ENCODE measurements at places on chromosomes 1 and 21. TPM values are rescaled to one million over a fixed set of nuclear protein-coding genes. Genes with fewer than 3 reads are reported as not detected.

ADSS2 gene
- total RNA-seq = 71.4 TPM

ITLN1 gene
- not detected for total RNA-seq

STUM gene
- 0.03 TPM for total RNA-seq

GBP5 gene
- 10.4 TPM for total RNA-seq

PKLR gene
- total RNA-seq = not detected

FMOD gene
- 0.66 TPM for total RNA-seq

- H3K4me1 ChIP-seq = peaks cover 11% of the 10 kb centered on the region
- no peak overlapping the region for H3K27ac ChIP-seq
- no peak overlapping the region for H3K4me3 ChIP-seq
- DNase-seq = no peak
- peaks cover 41% of the 10 kb centered on the region for H3K36me3 ChIP-seq
- H3K27me3 ChIP-seq = no peaks in the 10 kb centered on the region
These were observed 5.2 kb downstream of the SRM start for GRCh38 chr1:11054666-11055065.

DNA sequence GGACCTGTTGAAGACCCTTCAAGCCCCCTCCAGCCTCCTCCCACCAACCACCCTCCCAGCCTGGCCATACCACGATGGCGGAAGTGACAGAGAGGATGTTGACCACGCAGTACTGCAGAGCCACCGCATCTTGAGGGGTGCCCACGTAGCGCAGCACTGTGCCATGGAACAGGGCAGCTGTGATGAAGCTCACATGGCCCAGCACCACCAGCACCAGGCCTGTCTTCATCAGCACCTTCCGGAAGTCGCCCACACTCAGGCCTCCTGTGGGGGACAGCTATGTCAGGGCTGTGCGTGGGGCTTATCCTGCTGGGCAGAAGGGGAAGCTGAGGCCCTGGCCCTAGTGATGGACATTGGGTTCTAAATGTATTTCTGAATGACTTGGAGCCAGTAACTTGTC is 3.1 kb downstream of the TMEM54 start:
- H3K36me3 ChIP-seq = peaks cover 3% of the 10 kb centered on the region
- peaks cover 16% of the 10 kb centered on the region for H3K4me1 ChIP-seq
- H3K27ac ChIP-seq = no peak overlapping the region
- H3K27me3 ChIP-seq = peaks cover 6% of the 10 kb centered on the region

DNA sequence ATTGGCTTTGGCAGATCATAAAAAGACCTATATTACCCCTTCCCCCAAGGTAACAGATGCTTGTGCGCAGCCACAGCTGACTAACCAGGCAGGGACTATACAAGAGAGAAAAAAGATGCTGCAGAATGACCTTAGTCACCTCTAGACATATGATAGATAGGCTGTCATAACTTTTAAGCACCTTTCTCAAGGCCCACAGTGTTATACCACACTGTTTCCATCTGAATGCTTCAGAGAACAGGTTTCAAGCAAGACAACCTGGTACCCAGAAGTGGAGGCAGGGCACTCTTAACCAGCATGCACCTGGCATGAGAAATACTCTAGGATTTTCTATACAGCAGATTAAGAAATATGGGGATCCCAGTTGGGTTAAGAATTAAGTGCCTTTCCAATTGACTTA is 12.8 kb upstream of the OVAAL start:
- no peaks in the 10 kb centered on the region for H3K4me1 ChIP-seq
- no peak for DNase-seq
- H3K27me3 ChIP-seq = no peaks in the 10 kb centered on the region
- no peaks in the 10 kb centered on the region for H3K36me3 ChIP-seq
- no peak overlapping the region for H3K27ac ChIP-seq

DNA sequence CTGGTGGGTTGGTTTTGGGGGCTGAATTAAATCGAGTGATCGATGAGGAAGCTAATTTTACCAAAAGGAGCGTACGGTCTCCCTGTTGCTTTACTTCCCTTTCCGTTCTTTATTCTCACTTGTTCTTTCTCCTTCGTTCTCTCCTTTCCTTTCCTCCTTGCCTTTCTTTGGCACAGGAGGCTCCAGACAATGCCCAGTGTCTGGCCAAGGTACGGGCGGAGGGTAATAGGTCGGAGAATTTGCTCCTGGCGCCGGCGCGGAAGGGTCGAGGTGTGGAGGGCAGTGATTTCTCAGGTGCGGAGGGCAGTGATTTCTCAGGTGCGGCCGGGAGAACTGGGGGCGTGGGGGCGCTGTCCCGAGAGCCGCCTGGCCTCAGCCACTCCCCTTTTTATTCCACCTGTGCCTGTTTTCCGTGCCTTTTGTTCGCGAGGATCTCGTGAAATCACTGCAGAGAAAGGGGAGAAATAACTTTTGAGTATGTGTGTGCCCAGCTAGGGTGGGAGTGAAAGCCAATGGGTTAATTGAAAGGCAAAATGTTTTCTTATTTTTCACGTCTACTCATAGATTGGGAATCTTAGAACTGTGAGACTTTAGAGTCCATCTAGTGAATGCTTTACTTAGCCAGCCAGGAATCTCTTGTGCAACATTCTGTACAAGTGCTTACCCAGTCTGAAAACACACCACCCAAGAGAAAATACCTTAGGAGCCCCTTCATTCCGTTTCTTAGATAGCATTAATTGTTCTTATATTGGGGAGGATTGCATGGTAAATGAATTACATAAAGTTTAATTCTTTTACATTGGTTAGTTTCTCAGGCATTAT is 1.3 kb downstream of the FNBP1L start:
- H3K27me3 ChIP-seq = peaks cover 5% of the 10 kb centered on the region
- DNase-seq = no peak
- no peak overlapping the region for H3K27ac ChIP-seq
- peaks cover 5% of the 10 kb centered on the region for H3K36me3 ChIP-seq
- H3K4me1 ChIP-seq = peaks cover 8% of the 10 kb centered on the region
- peak overlapping the region; percentile 84 for H3K4me3 ChIP-seq

GRCh38 chr1:94886361-94886760 is 40.5 kb downstream of the CNN3 start:
- H3K36me3 ChIP-seq = peaks cover 5% of the 10 kb centered on the region
- no peak overlapping the region for H3K27ac ChIP-seq
- H3K4me3 ChIP-seq = no peak overlapping the region
- DNase-seq = no peak

- no peaks in the 10 kb centered on the region for H3K27me3 ChIP-seq
- H3K4me3 ChIP-seq = no peak overlapping the region
- DNase-seq = no peak
- H3K36me3 ChIP-seq = no peaks in the 10 kb centered on the region
- H3K4me1 ChIP-seq = no peaks in the 10 kb centered on the region
These were observed 163.5 kb upstream of the NFIA start for GRCh38 chr1:60918867-60919266.

DNA sequence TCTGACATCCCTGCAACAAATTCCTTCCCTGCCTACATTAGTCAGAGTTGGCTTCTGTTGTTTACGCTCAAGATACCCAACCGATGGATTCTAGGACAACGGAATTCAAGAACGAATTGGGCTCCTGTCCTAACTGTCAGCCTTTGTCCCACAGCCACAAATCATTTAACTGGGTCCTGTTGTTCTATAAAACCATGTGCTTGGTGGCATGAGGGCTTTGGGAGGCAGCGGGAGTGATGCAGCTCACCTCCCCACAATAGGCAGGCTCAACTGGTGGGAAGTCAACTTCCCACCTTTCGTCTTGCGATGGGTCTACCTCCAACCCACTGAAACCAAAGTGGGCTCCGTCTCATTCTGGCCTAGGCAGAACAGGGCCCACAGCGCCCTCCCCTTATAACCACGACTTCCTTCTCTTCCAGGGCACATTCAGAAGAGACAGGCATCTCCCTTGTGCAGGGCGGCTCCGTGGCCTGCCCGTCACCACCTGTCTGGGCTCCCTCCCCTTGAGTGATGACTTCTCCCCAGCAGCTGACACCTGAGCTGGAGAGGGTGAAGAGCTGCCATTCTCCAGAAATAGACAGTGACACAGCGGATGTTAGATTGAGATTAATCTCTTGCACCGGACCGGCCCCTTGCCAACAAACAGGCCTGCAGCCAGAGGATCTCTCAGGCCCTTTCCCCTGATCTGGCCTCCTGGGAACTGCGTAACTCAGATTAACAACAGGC is 26.5 kb downstream of the LRRC38 start:
- DNase-seq = no peak
- H3K27me3 ChIP-seq = peaks cover 4% of the 10 kb centered on the region
- no peaks in the 10 kb centered on the region for H3K36me3 ChIP-seq
- no peak overlapping the region for H3K4me3 ChIP-seq
- H3K4me1 ChIP-seq = no peaks in the 10 kb centered on the region

GRCh38 chr1:177983482-177984135 is 13.8 kb upstream of the SEC16B start:
- no peaks in the 10 kb centered on the region for H3K36me3 ChIP-seq
- H3K27ac ChIP-seq = no peak overlapping the region
- H3K4me1 ChIP-seq = peaks cover 25% of the 10 kb centered on the region
- DNase-seq = no peak

DNA sequence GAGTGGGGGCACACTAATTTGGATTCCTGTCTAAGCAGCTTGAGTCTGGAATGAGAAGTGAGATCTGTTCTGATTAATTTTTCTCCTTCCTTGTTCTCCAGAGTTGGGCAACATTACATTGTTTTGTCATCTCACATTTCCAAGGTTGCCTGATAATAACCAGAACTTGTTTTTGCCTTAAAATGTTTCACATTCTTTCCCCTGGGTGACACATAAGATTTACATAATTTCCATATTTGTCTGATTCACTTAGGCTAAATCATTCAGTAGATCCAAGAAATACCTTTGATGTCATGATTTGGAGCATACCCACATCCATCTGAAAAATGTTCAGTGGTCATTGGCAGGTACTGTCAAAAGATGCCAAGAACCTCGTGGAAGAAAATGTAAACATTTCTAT is 60.3 kb downstream of the XCL2 start:
- peaks cover 10% of the 10 kb centered on the region for H3K4me1 ChIP-seq
- no peaks in the 10 kb centered on the region for H3K36me3 ChIP-seq
- H3K4me3 ChIP-seq = no peak overlapping the region
- no peak overlapping the region for H3K27ac ChIP-seq

GRCh38 chr1:50109116-50109515 is 396 bp downstream of the ELAVL4 start:
- H3K4me3 ChIP-seq = no peak overlapping the region
- DNase-seq = no peak
- no peaks in the 10 kb centered on the region for H3K36me3 ChIP-seq
- H3K27me3 ChIP-seq = peaks cover 11% of the 10 kb centered on the region

GRCh38 chr1:177923441-177923840 is 46.4 kb downstream of the SEC16B start:
- no peak for DNase-seq
- H3K27ac ChIP-seq = no peak overlapping the region
- H3K4me1 ChIP-seq = peaks cover 30% of the 10 kb centered on the region
- H3K27me3 ChIP-seq = no peaks in the 10 kb centered on the region
- no peaks in the 10 kb centered on the region for H3K36me3 ChIP-seq

DNA sequence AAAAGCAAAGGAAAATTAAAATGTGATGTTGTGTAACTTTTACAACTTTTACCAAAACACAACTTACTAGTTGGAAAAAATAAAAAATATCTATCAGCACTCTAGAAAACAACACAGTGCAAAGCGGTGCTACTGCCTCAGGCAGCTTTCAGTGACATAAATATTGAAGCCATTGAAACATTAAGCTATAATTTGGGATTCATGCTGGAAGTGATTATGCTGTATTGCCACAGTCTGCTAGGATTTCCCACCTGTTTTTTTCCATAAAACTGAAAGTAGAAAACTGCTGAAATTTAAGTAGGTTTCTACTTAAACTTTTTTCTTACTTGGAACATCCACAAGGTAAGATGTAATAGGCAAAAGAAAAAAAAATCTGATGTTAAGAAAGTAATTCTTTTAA is 674.4 kb downstream of the KCNT2 start:
- no peak overlapping the region for H3K27ac ChIP-seq
- H3K36me3 ChIP-seq = no peaks in the 10 kb centered on the region

GRCh38 chr1:32884726-32885125 is 1.6 kb upstream of the HPCA start:
- H3K36me3 ChIP-seq = no peaks in the 10 kb centered on the region
- H3K27me3 ChIP-seq = peaks cover 28% of the 10 kb centered on the region

DNA sequence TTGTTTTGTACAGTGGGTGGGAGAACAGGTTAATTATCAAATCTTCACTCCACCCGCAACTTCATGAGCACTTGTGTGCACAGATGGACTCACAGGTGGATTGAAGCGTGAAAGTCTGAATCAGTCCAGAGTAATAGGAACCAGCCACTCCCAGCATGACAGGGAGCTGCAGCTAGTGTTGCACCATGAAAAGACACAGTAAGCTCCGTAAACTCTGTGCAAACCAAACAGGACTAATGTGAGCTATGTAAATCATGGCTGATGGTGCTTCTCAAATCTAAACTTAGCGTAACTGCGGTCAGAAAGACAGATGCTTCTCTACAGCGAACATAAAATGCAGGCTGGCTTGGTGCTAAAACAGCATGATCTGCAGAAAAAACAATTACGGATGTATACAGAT is 114.4 kb downstream of the CENPF start:
- no peaks in the 10 kb centered on the region for H3K4me1 ChIP-seq
- DNase-seq = no peak
- no peak overlapping the region for H3K4me3 ChIP-seq

DNA sequence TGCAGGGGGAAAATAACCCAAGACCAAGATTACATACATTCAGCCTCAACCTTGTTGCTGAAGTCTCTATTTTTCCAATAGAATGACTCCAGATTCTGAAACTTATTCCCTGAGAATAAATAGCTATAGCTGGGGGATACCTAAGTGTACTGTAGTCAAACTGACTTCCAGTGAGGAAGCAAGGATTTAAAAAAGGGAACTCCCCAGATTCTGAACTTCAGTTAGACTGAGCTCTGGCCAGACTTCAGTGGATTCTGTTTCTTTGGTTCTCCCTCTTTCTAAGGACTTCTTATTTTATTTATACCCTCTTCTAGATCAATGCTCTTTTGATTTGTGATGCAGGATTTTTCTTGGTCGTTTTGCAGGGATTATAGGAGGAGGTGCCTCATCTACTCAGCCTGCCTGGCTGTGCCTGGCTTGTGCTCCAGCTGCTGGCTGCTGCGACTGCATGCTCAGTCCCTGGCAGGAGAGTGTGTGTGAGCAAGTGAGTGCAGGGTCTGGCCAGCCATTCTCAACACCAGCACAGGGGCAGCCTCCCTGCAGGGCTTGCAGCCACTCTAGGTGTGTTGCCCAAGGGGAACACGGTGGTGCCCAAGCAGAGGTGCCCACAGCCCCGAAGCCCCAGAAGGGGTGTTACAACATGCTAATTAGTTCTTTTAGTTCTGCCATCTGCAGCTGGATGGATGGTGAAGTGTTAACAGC is 43.0 kb downstream of the SPATA17 start:
- DNase-seq = no peak
- no peaks in the 10 kb centered on the region for H3K4me1 ChIP-seq
- peaks cover 7% of the 10 kb centered on the region for H3K27me3 ChIP-seq
- no peaks in the 10 kb centered on the region for H3K36me3 ChIP-seq

DNA sequence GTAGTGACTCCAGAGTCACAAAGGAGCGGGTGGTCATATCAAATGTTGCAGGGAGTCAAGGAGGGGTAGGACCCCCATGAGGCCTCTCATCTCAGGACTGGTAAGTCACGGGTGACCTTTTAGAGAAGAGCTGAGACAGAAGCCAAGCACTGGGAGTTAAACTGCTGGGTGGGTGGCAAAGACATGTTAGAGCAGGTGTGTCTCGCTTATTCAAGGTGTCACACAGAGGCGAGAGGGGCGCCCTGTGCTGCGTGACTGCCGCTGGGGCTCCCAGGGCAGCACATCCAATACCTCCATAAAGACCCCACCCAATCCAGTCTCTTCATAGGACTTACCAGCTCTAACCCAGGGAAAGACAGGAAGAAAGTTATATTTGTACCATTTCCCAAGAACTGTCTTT is 15.2 kb downstream of the CASQ2 start:
- no peaks in the 10 kb centered on the region for H3K36me3 ChIP-seq
- DNase-seq = no peak
- no peak overlapping the region for H3K27ac ChIP-seq
